Activated T-cell treated with anti-CD3 and anti-CD28 coated beads, Interleukin-2, amount 50 U/mL, for 24 hours (primary cell): ENCODE measurements at places on chromosomes 11 and 22.

DNA sequence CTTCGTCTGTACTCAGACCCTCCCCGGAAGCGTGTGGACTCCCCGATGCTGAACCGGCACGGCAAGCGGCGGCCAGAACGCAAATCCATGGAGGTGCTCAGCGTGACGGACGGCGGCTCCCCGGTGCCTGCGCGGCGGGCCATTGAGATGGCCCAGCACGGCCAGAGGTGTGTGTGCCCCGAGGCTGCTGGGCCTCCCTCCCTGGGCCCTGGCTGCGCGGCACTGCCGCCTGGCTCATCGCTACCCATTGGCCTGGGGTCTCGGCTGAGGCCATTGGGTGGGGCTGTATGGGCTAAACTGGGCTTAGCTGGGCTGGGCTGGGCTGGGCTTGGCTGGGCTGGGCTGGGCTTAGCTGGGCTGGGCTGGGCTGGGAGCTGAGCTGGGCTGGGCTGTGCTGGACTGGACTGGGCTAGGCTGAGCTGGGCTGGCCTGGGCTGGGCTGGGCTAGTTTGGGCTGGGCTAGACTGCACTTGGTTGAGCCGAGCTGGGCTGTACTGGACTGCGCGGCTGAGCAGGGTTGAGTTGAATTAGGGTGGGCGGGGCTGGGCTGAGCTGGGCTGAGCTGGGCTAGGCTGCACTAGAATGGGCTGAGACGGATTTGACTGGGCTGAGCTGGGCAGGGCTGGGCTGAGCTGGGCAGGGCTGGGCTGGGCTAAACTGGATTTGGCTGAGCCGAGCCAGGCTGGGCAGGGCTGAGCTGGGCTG, 40.7 kb downstream of the MOB2 start:
- DNase-seq: no peak

DNA sequence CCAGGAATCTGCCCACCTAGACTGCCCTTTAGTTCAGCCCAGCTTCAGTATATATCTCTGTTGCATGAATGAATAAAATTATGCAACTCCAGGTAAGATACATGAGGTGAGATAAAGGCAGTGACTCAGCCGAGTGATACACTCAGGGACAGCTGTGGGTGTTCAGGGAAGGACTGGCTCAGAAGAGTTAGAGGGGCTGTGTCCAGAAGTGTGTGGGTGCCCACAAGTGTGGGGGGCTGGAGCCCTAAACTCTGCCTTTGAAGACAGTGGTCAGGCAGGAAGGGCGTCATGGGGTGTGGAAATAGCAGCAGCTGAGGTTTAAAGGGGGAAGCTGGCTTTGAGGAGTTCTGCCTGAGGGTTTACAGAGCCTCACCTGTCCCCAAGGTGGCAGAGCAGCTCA, 8.3 kb downstream of the FTH1 start:
- peak; percentile 27 for DNase-seq

GRCh38 chr11:35061516-35062440, 77.2 kb upstream of the CD44 start:
- no peak for DNase-seq

- DNase-seq: no peak
Observed at GRCh38 chr11:82936261-82936660, 34.7 kb downstream of the DDIAS start.

- no peak for DNase-seq
Observed at GRCh38 chr11:77590194-77590782, 535 bp downstream of the AQP11 start.

DNA sequence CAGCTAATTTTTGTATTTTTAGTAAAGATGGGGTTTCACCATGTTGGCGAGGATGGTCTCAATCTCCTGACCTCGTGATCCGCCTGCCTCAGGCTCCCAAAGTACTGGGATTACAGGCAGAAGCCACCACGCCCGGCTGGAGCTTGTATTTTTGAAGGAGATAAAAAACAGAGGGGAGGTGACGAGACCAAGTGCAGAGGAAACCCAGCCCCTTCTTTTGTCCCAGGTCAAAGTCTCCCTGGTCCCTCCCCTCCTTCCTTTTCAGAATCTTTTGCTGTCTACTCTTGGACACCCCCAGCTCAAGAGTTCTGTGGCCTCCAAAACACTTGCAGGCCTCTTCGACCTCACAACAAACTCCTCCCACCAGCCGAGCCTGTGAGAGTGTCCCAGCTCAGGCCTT, 12.2 kb upstream of the TMEM184B start:
- no peak for DNase-seq

- no peak for DNase-seq
Observed at GRCh38 chr11:116302756-116303155, 470.0 kb downstream of the BUD13 start.

- DNase-seq: no peak
Observed at GRCh38 chr11:121367001-121367843, 74.7 kb downstream of the SC5D start.

DNA sequence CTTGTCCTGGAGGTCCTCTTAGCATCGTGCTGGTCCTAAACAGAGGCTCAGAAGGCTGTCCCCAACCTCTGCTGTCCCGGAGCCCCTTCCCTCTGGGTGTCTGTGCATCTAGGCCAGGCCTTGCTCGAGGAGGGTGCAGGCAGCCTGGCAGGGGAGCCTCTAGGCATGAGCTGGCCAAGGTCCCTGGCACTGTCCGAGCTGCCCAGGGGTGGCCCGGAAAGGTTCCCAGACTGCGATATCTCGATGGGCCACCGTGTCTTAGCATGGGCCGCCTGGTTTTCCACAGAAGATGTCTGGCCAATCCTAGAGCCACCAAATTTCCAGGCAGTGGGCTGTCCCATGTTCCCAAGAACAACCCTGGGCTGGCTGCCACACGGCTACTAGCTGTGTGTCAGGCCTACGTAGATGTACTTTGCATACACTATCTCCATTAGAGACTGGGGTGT, 24.6 kb upstream of the SMIM38 start:
- DNase-seq: no peak

DNA sequence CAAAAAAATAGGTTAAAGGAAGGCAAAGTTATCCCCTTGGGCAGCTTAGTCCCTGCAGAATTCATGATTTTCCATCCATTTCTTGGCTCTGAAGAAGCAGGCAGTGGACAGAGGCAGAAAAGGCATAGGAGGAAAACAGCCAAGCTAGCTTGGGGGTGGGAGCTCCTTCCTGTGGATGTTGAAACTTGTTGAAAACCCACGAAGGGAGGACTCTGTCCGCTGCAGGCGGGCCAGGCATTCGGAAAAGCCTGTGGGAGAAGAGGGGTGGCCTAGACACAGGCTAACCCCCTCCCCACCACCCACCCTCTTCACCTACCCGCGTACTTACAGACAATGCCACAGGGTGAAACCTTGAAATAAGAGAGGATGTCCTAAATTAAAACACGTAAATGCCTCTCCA, 72.1 kb downstream of the C22orf31 start:
- no peak for DNase-seq

- no peak for DNase-seq
Observed at GRCh38 chr11:123103326-123103980, 41.5 kb upstream of the HSPA8 start.
